ENCODE measurements at places on chromosomes 1 and 21.

DNA sequence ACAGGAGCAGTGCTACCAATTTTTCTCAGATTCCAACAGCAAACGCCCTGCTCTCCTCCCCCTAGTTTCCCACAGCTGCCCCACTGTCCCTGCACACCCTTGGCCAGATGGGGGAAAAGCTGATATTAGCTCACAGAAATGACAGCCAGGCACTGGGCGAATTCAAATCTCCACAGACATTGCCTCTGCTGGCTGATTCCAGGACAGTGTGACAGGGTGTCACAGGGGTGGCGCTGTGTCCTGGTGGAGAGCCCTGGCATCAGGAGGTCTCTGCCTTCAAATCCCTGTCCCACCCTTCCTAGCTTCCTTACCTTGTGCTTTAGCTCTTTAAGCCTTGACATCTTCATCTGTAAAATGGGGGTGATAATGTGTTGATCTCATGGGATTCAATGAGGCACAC, 10.4 kb downstream of the OLIG1 start:
- no peak for DNase-seq

GRCh38 chr1:240701412-240701811, 89.5 kb upstream of the GREM2 start:
- DNase-seq: no peak

GRCh38 chr1:25729790-25730644, 70.0 kb upstream of the SELENON start:
- no peak for DNase-seq

DNA sequence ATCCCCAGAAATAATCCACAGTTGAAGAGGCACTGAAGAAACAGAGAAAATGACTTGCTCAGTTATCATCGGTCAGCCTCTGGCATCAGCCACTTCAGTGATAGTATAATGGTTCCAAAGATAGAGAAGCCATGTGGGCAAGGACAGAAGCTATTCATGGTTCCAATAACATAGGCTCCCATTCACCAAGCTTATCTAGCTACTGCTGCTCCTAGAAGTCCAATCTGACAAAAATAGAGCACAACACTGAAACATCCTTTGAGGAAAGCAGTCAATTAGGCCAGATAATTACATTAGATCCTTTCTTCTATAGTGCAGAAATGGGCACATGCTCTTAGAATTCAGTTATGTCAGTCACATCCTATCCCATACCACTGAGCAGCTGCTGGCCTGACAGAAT, 33.5 kb upstream of the CRB1 start:
- DNase-seq: no peak

DNA sequence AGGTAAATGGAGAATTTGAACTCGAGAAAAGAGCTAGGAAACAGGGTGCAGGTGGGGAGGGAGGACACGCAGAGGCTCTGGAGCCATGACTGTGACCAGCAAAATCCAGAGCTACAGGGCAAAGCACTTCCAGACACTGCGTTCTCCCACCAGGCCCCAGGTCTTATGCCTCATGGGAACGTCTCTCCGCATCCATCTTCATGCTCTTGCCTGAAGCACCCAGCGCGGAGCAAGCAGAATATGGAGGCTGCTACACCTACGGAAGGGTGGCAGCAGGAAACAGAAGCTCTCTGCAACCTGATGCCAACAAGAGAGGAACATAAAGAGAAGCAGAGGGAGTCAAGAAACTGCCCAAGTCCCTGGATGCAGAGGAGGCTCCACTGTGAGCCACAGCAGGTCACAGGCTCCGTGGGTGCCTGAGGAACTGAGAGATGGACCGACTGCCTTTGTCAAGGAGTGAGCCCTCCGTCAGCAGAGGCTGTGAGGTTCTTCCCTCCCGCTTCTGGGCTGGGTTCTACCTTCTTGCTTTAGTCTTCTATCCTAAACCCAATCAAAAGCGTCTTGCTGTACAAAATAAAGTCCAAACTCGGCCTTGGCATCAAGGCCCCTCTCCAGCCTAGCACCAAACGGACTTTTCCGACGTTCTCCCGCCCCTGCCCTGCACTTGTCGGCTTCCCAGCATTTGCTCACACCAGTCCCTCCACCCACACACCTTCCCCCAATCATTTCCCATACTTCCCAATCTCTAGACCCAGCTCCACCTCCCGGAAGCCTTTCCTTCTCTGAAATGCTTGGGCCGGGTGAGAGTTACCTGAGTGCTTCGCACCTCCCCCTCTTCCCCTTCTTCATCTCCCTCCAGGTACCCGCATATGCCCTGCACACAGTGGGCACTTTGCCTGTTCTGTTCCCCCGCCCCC, 930 bp downstream of the DHCR24 start:
- peak; percentile 50 for DNase-seq

- DNase-seq: no peak
Measured at GRCh38 chr1:239858529-239858928, 233.2 kb upstream of the FMN2 start.

DNA sequence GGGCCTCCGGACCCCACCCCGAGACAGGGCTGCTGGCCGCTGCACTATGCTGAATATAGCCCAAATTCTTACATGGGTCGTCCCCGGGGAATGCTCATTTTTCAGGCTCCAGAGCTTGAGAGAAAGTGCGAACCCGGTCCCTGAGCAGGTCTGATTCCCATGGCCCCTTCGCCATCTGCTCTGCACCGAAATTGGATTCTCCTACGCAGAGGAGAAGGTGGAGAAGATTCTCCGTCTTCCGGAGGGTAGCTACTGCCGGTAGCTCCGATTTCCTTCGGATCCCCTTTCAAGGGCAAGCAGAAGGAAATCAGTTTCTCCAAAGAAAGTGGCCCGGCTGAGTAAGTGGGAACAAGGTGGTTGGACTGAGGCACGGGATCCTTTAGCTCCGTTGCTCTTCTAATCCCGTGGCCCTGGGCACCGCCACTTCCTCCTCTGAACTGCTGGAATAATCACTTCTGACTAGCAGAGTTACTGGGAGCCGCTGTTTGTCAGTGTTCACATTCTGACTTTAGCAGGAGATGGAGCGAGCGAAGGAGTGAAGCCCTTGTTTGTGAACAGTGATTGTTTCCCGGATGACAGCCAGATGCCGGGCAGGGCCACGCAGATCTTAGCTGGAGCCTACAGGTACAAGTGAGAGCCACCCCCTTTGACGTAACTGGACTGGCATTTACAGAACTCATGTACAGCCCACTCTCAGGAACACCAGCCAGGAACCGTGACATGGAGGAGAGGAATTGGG, 1.1 kb upstream of the ZNF496 start:
- no peak for DNase-seq

GRCh38 chr1:93730621-93731020, 49.0 kb upstream of the BCAR3 start:
- no peak for DNase-seq

- DNase-seq: no peak
Measured at GRCh38 chr1:241007668-241008067, 349.3 kb downstream of the RGS7 start.

GRCh38 chr1:28885472-28885877, 28.9 kb upstream of the EPB41 start:
- no peak for DNase-seq

DNA sequence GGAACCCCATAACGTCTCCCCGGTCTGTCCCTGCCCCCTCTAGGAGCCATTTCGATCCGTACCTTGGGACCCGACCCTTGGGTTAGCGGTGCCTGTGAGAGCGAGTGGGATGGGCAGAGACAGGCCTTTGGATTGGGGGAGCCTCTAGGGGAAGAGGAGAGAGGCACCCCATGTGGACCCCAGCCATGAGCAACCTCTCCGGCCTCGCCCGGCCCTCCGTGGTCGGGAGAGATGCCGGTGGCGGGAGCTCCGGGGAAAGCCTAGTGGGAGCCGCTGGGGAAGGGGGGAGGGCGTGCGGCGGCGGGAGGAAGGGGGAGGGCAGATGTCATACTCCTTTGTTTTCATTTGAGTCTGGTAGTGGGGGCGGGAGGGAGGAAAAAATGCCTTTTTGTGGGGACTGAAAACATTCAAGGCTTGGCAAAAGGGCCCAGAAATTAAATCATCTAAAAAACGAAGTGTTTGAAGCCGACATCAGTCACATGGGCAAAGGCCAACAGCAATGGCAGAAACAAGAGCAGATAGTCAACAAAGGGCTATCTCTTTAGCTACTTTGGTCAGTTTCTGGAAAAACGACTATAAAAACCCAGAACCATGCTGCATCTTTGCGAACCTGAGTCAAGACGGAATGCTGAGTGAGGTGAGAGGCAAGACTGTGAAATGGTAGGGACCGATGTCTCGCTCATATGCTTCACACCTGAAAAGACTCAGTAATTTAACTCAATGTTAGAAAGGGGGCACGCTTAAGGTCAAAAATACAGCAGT, 758 bp downstream of the PTBP2 start:
- peak; percentile 57 for DNase-seq

DNA sequence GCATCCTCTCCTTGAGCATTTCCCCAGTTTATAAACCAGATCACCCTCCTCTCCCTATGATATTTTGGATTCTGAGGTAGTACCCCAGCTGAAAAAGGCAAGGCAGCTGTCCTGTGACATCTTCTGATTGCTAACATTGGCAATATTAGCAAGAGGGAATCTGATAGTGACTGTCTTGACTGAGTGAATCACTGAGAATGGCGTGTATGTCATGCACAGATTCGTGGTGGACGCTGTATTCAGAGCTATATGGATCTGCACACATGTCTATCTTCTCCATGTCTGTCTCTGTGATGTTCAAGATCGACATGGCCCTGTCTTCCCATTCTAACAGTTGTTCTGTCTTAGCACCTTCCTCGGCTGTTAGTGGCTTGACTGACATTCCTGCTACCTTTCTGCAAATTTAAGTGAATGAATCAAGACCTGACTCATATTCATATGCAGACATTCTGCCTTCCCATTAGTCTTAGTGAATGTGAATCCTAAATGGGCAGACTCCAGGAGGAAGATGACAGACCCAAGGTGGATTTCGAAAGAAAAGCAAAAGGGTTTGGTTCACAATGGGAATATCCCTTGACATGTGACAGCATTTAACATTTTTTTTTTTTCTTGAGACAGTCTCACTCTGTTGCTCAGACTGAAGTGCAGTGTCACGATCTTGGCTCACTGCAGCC, 97.7 kb downstream of the PGBD5 start:
- DNase-seq: peak; percentile 78

GRCh38 chr1:71074681-71075080, 6.2 kb downstream of the ZRANB2 start:
- DNase-seq: no peak

DNA sequence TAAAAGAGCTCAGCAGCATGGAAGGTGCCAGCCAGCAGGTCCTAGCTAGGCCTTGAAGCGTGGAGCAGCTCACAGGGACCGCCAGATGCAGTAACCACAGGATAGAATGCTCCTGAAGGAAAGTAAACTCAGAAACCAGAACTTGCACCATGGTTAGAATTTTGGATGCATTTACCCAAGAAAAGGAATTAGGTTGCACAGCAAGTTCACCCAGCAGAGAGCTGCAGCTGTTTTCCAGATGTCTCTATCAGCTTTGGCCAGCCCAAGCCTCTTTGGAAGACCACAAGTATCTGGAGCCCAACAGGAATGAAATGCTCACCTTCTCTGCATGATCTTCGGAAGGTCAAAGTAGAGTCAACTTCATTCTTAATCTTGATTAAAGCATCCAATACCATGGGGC, 21.0 kb upstream of the ATP13A2 start:
- no peak for DNase-seq

DNA sequence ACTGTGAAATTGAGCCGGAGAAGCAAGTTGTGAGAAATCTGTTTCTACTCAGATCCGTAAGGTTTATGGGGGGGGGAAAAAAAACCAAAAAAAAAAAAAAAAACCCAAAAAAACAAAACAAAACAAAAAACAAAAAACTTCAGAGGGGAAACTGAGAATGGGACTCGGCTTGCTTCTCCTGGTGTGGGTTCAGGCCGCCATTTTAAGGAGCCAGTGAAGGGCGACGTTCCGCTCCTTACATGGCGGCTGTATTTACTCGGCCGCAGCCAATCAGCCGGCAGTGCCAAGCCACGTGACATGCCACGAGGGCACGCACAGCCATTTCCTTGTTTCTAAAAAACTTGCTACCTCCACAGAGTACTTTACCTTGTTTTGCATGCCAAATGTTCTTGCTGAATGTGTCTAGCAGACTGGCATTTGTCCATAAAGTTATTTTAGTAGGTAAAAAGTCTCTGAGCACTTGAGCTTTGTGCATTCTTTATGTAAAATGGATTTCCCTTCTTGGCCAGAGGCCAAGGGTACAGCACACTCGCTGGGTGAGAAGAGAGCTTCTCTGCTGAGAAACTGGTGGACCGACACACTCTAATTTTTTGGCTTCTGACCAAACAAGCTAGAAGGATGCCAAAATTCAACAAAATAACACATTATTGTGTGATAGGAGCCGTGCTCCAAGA, 101.8 kb downstream of the NFIA start:
- DNase-seq: peak; percentile 86

DNA sequence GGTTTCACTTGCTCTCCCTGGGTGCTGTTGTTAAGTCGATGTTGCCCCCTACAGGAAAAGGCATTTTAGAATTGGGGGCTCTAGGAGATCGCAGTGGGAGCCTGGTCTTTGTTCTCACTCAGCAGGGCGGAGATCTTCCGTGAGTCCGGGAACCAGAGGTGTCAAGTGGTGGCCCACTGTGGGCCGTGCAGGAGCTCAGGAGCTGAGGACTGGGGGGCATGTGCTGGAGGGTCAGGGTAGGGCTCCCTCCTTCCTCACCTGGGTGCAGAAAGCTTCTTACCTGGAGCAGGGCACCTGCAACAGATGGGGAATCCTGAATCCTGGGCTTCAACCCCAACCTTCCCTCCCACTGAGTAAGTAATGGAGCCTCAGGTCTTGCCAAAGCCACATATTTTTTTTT, 392.7 kb downstream of the NPHP4 start:
- no peak for DNase-seq

DNA sequence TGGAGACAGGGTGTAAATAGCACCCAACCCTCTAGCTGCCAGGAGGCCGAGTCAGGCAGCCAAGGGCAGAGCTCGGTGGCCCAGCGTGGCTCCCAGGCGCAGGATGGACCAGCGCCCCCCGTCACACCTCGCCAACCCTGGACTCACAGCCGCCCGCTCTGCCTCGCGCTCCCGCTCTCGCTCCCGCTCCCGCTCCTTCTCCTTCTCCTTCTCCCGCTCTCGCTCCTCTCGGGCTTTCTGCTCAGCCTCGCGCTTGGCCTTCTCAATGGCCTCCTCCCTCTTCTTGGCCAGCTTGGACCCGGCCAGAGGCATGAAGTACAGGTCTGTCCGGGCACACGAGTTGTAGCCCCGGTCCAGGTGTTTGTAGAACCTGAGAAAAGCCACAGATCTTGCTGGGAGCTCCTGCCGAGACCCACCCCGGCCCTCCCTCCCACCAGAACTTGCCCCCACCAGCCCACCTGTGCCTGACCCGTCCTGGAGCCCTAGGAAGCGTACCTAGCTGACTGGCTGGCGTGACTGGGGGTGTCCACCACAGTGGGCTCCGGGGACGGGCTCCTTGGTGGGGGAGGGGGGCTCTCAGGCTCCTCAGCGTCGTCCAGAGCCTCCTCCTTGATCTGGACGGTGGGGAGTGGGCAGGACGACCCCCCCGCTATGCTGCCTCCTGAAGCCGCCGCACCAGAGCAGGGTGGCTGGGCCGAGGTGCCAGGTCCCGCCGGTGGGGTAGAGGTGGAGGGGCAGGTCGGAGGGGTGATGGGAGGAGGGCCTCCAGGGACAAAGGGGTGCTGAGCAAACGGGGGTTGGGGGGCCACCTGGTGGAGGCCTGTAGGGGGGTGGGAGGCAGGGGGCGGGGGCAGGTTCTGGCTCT, 41.9 kb downstream of the SLC45A1 start:
- no peak for DNase-seq

All from Caki2 (cell line).